HCEC 1CT (cell line): ENCODE measurements at places on chromosomes 7 and 10.

DNA sequence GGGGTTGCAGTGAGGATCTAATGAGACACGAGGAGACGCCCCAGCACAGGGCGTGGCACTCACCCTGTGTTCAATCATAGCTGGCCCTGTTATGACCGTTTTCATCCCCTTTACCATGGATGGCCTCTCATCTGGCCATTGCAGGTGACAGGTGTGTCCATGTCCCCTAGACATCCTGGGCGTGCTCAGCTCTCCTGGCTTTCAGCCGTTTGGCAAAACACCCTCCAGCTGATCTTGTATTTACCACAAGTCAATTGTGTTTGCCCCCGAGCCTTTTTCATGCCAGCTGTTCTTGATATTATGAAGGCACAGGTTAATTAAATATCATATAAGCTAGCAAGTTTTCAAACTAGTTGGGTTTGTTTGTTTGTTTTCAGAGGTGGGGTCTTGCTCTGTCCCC lies 97.1 kb downstream of the CHST15 start:
- no peak for DNase-seq

DNA sequence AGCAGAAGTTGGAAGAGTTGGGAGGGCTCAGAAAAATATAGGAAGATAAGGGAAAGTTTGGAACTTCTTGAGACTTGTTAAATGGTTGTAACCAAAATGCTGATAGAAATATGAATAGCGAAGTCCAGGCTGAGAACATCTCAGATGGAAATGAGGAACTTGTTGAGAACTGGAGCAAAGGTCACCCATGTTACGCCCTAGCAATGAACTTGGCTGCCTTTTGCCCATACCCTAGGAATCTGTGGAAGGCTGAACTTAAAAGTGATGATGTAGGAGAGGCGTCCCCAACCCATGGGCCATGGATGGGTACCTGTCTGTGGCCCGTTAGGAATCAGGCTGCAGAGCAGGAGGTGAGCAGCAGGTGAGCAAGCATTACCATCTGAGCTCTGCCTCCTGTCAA lies 347.8 kb downstream of the ARL4A start:
- no peak for DNase-seq

- DNase-seq: no peak
Measured at GRCh38 chr10:69073026-69073425, 14.9 kb upstream of the SRGN start.

DNA sequence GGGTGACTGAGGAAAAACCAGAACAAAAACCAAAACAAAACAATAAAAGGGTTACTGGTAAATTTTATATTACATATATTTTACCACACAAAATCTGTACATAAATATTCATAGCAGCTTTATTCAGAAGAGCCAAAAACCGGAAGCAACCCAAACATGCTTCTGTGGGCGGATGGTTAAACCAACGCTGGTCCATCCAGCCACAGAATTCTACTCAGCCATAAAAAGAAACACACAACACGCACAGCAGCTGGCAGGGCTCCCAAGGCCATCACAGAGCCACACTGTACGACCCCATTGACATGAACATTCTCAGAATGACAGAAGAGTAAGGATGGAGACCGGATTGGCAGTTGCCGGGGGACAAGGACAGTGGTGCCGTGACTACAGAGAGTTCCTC lies 83.6 kb downstream of the PROSER2 start:
- DNase-seq: no peak

DNA sequence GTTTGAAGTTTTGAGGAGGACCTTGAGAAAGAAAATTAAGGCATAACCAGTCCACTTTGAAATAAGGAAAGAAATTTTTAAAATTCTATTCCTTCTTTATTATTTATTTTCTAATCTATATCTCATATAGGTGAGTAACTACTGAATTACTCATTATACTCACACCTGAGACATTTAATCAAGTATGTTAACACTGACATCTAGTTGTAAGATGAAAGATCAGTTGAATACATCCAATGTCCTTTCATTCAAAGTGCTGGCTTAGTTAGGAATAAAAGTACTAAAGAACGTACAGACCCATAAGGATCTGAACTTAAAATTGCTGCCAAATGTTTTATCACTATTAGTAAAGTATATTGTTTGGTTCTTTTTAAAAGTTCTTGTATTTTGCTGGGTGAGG lies 23.5 kb downstream of the TRDMT1 start:
- DNase-seq: no peak

- DNase-seq: no peak
Measured at GRCh38 chr7:151699147-151699927, 177.6 kb downstream of the PRKAG2 start.

DNA sequence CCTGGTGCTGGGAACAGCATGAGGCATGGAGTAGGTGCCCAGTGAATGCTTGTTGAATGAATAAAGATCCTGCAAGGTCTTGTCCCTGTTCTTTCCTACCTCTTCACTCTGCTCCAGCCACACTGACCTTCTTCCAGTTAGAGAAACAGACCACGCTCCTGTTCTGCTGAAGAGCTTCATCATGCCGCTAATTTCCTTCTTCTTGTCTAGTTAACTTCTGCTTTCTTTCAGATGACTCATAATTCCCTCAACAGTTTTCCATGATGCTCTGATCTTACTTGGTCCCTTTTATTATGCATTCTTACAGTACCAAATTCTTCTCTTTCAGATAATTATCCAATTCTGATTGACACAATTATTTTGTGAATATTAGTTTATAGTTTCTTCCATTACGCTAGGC lies 59.5 kb upstream of the C1QL3 start:
- no peak for DNase-seq

DNA sequence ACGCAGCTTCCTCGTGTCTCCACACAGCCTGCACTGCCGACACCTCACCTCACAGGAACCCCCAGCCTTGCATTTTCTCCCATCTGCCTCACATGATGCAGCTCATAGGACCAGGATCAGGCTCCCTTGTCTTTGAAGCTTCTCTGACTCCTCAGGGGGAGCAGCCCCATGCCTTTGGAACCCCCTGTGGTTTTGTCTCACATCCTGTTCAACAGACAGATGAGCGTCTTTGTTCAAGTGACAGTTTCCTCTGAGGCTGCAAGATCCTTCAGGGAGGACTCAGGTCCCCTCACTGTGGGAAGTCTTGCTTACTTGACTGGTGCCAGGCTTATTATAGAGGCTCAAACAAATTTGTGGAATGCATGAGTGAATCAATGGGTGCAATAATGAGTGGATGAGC lies 667.1 kb downstream of the INHBA start:
- DNase-seq: no peak
